ENCODE measurements at places on chromosomes 3 and 15.

GRCh38 chr3:71127052-71127831 lies 456.3 kb downstream of the FOXP1 start:
- no peak for DNase-seq

DNA sequence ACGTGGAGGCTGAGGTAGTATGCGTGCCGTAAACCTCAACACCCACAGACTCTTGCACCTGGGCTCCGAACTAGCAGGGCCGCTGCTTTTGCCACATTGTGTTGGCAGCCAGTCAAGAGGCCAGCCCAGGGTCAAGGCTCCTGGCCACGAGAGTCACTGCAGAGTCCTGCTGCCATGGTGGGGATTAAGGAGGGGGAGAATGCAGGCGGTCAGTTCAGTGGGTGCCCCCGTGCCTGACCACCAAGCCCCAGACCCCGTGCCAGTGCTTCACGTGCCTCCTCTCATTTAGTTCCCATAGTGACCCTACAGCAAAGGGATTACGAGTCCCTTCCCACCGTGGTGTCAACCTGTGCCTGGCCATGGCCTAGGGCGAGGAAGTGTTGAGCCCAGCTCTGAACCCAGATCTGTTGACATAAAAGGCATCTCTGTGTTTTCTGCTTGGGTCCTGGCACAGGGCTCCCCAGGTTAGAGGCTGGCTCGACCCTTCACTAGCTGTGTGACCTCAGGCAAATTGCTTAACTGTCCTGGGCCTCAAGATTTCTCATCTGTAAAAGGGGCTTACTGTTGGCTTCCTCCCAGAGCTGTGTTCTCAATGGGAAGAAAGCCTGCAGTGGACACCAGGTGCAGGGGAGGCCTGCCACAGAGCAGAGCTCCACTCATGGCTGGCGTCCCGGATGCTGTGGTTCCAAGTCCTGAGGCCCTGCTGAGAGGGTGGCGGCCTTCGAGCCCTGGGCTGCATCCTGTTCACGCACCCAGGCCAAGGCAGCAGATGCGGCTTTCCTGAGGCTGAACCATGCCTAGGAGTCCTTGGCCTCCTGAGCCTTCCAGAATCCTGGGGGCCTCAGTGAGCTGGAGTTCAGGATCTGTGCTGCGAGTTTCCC lies 32.8 kb downstream of the FBLN2 start:
- DNase-seq = no peak

DNA sequence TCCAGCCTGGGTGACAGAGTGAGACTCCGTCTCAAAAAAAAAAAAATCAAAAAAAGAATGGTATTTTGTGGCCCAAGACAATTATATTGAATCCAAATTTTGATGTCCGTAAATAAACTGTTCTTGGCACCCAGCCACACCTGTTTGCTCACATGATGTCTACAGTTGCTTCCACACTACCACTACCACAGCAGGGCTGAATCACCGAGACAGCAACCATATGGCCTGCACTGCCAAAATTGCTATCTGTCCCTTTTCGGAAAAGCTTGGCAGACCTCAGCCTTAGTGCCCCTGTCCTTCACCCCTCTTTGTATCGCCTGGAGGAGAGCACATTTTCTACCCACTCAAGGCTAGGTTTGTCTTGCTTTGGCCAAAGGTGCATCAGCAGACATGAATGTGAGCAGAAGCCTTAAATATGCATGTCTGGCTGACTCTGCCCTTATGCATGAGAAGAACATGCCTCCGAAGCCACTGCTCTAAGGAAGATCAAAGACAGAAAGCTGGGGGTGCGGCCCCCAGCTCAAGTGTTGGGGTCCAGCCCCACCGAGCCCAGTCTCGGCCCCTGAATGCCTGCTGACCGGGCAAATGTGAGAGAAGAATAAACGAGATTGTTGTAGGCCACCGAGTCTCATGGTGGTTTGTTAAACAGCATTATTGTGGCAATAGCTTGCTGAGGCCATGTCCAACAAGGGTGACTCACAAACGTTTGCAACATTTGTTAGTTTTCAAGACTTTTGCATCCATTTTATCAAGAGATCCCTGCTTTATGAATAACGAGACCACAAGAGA lies 108.1 kb downstream of the TPRA1 start:
- no peak for DNase-seq

GRCh38 chr15:95152741-95153140 lies 921.4 kb downstream of the MCTP2 start:
- DNase-seq = no peak

DNA sequence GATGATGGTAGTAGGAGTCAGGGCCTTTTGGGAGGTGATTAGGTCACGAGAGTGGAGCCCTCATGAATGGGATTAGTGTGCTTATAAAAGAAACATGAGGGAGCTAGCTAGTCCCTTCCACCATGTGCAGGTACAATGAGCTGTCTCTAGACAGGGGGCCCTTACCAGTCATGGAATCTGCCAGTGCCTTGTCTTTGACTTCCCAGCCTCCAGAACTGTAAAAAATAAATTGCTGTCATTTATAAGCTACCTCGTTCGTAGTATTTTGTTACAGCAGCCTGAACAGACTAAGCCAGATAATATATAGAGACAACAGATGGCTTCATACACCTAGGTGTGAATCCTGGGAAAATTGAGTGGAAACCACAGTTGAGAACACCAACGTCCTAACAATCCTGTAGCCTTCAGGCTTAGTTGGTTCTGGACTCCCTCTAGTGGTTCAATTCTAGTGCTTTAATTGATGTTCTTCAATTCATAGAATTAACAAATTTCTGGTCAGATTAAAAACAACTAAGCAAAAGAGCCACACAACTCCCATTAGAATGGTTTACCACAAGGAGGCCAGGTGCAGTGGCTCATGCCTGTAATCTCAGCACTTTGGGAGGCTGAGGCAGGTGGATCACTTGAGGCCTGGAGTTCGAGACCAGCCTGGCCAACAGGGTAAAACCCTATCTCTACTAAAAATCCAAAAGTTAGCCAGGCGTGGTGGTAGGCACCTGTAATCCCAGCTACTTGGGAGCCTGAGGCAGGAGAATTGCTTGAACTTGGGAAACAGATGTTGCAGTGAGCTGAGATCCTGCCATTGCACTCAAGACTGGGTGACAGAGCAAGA lies 21.3 kb upstream of the GATM start:
- no peak for DNase-seq

- DNase-seq = no peak
Measured at GRCh38 chr3:160686955-160687535, 10.1 kb downstream of the ARL14 start.

GRCh38 chr15:101500865-101501551 lies 11.5 kb upstream of the PCSK6 start:
- DNase-seq = no peak

DNA sequence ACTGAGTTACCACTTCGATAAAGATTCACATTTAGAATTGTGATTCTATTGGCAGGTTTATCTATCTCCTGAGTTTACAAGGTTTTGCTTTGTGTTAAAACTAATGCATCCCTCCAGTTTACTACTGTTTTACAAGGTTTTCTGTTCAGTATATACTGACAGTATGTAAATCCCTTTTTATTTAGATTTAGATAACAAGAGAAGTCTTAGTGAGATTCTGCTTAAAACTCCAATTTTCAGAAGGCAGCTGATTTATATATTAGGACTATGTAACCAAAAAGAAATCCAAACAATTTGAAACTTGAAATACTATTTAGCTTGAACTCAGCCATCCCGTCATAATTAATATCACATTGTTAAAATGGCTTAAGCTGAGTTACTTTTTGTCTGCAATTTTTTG lies 619.2 kb downstream of the NAALADL2 start:
- DNase-seq = no peak

DNA sequence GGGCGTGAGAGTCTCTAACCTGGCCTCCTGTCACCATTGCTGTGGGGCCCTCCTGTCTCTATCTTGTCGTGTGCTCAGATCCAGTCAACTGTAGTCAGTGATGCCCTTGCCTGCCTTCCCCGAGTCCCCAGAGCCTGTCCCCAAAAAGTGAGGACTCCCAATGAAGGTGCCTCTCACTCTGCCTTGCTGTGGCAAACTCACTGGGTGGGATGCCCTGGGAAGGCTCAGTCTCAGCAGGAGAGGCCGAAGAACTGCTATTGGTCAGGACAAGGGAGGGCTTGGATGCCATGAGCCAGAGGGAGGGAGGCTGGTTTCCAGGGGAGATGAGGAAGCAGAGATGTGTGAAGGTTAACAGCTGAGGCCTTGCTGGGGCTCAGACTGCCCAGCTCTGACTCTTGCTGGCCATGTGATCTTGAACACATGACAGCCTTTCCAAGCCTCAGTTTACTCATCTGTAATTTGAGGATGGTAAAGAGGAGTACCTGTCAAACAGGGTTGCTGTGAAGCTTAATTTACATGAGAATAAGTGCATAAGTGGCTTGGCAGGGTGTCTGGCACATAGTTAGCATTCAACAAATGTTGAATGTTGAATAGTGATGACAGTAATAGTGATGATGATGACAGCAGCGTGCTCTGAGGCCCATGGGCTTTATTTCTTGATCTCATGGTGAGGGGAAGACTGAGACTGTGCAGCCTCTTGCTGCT lies 8.2 kb downstream of the KY start:
- no peak for DNase-seq

- no peak for DNase-seq
Measured at GRCh38 chr3:77539014-77539413, 499.1 kb downstream of the ROBO2 start.

- DNase-seq = no peak
Measured at GRCh38 chr15:64687172-64687571, 88.2 kb downstream of the RBPMS2 start.

- no peak for DNase-seq
Measured at GRCh38 chr3:195573611-195574496, 9.9 kb downstream of the APOD start.

GRCh38 chr3:161388855-161389254 lies 17.5 kb upstream of the SPTSSB start:
- DNase-seq = no peak

DNA sequence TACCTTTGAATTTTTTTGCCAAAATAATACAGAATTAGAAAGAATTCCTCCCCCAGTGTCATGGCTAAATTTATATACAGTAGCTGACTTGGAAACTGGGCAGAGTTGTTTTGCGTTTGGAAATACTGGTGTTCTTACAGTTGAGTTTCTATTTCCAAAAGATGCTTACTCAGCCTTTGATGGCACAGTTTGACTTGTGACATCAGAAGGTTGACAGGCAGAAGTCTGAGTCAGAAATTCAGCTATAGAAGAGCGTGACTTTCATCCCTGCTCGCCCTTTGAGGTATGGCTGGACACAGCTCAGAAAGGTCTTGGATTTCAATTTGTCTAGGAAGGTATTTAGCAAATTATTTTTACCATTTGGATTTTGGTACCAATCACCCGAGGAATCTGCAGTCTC lies 175.8 kb downstream of the VGLL4 start:
- no peak for DNase-seq

DNA sequence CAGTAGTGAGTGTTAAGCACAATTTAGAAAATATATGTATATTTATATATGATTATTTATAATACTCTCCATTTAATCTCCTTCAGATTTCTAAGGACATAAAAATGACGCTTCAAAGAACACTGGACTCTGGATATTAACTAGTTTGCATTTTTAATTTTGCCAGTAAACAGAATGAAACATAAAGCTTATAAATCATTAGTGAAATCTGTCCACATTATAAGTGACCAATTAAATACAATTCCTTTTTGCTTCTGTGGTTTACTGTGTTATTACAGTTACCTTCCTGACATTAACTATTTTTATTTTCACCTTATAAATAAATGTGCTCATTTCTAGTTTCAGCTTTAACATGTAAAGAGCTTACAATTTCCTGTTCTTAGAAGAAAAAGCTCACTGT lies 1081.1 kb upstream of the EPHA6 start:
- DNase-seq = no peak

DNA sequence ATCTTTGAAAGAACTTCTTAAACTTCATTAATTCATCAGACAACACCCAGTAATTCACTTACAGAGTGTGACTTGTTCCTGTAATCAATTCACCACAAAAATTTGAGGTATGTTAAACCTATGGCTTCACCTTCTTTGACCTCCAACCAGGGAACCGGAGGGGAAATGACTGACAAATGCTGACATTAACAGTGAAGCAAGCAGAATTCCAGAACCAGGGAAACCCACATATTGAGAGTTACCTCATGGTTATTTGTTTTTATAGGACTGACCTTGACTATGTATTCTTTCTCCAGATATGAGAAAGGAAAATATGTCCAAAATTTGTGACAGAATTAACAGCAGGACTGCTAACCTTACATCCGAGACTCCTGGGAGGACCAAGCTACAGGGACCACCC lies 2.7 kb downstream of the P3H2 start:
- no peak for DNase-seq

DNA sequence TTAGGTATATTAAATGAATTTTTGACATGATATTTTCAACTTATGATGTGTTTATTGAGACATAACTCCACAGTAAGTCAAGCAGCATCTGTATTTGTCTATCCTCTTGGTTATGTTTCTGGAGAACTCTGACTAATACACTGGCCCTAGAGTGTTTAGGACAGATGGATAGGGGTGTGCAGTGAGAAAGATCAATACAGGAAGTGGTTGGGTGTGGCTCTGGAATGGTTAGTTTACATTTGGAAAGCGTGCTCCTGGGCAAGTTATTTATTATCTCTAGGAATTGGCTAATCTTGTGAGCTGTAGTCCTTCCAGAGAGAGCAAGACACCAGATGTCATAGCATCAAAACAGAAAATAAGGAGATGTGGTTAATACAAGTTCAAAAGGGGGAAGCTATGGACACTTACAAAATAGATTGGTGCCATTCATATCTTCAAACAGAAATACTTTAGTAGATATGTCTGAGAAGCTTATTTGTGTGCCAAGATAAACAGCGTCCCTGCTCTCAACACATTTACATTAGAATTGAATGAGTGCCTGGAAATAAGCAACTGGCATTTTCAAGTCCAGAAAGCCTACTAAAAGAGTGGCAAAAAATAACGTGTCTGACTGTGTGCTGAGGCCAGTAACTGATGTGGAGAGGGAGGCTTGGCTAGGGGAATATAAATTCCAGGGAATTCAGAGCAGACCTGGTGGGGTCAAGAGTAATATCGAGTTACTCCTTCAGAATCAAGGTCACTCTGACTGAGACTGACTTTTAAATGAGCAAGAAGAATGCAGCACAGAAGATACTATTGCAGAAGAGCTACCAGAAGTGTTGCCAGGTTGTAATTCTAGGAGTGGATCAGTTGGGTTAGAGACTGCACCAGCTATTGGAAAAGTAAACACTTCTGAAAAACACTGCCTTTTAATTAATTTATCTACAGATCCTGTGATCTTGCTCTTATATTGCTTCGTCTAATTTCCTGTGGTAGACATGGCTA lies 33.4 kb upstream of the PLAAT1 start:
- no peak for DNase-seq

GRCh38 chr3:195270079-195270816 lies 711 bp downstream of the XXYLT1 start:
- no peak for DNase-seq

GRCh38 chr15:29270169-29270955 lies 740 bp upstream of the NSMCE3 start:
- no peak for DNase-seq

GRCh38 chr3:94225148-94225865 lies 162.4 kb downstream of the NSUN3 start:
- no peak for DNase-seq

- no peak for DNase-seq
Measured at GRCh38 chr3:149333176-149333859, at the start of gene TM4SF18. TM4SF18 (minus strand) TSS chr3:149333636; CDS start chr3:149333382, 254 bp downstream.

- no peak for DNase-seq
Measured at GRCh38 chr3:39542588-39542988, 75.1 kb downstream of the MOBP start.

- DNase-seq = no peak
Measured at GRCh38 chr3:12825156-12825555, 16.2 kb downstream of the RPL32 start.

- no peak for DNase-seq
Measured at GRCh38 chr3:123096731-123097130, 29.9 kb downstream of the PDIA5 start.

GRCh38 chr3:16072420-16073110 lies 101.9 kb upstream of the GALNT15 start:
- no peak for DNase-seq

Measured in stimulated activated CD4-positive, alpha-beta T cell treated with anti-CD3 and anti-CD28 coated beads, Interleukin-15, amount 100 ng/mL, for 1 hour (primary cell).